ENCODE measurements at places on chromosomes 12 and 14.

- peak; percentile 63 for DNase-seq
These were observed 1.3 kb upstream of the PTGDR start for GRCh38 chr14:52266179-52266578.

- DNase-seq: peak; percentile 97
These were observed at the start of gene ZC2HC1C for GRCh38 chr14:75069121-75069810. TSS of gene ZC2HC1C (plus strand) at chr14:75069641. CDS start at chr14:75070574, 933 bp downstream.

DNA sequence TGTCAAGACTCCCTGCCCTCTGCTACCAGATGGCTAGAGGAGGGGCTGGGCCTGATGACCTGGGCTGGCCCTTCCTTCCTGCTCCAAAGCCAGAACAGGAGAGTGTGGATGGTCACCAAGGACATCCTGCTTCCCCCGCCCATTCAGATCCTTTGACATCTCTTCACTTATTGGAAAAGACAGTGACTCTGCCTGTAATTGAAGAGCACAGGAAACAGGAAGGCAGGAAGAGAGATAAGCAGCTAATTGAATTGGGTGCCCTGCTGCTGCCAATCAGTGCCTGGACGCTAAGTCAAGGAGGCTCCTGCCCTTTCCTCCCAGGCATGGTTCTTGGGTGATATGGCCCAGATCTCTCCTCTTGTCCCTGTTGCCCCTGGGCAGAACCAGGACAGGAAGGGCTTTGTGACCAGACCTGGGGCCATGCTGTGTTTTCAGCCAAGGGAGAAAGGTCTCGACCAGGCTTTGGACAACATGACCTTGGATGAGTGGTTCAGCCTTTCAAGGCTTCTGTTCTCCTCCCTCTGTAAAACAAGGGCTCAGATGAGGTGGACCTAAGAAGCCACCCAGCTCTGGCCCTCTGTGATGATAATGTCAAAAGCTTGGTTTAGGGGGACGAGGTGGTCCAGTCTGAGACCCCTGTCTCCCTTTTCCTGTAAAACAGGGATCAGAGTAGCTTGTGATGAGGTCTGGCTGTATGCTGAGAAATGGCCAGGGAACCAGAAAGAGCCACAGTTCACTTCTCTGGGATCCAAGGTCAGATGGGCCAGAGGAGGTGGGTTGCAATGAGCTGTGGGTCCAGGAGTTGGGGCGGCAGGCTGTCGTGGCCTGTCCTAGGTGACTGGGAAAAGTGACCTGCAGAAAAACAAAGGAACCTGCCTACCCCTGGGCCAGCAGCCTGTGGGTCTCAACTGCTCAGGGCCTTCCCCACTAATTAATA lies 38.8 kb downstream of the FAM222A start:
- DNase-seq: no peak

- peak; percentile 47 for DNase-seq
These were observed 101.2 kb downstream of the NELL2 start for GRCh38 chr12:44774815-44775411.

- peak; percentile 95 for DNase-seq
These were observed 25.6 kb downstream of the ELK3 start for GRCh38 chr12:96219700-96220206.

- peak; percentile 28 for DNase-seq
These were observed 86.3 kb downstream of the LRP6 start for GRCh38 chr12:12180575-12180974.

DNA sequence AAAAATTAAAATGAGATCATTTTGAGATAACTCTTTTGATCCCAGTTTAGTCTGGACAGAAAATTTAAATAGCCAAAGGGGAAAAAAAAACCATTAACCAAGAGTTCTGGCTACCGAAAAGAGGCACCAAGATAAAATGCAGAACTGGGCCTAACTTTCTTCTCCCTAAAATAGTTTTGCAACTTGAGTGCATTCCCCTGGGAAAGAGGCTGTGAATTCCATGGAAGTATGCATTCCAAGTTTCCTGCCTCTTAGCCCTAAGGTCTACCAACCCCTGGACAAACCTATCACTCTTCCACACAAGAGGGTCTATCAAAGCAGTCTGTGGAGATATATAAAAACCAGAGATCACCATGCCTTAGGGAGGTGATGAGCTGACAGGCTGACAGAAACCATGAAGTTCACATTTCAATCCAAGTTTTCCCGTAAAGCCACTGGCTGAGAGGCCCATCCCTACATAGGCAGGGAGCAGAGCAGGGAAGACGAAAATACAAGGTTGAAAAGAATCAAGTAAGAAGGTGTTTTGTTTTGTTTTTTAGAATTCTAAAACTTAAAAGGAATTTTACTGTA lies 33.8 kb downstream of the DCP1B start:
- DNase-seq: no peak
